Uterus (tissue), 4 donors: ENCODE measurements at places on chromosomes 5 and 9. TPM values are rescaled to one million over a fixed set of nuclear protein-coding genes. Genes with fewer than 3 reads are reported as not detected.

PCDHB13 gene
- total RNA-seq: 6.2 TPM

DNA sequence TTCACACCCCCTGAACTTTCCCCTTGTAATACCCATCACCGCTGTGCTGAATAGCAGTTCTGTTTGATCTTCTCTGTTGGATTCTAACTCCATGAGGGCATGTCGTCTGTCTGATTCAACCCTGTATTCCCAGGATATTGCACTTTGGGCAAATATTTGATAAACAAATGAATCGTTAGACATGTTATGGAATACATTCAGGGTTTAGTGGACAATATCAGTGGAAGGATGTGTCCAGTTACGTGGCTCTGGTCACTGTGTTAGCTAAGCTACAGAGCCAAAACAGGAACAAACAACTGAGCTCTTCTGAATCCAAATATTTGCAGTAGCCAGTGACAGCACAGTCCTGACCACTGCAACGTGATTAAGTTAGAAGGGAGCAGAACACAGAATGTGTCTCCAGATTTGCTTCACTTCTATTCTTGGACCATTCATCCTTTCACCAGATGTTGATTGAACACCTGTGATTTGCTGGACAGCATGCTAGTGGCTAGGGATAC lies 13.2 kb downstream of the ANGPTL2 start:
- H3K36me3 ChIP-seq: no peaks in the 10 kb centered on the region
- peak overlapping the region; percentile 36 for H3K27ac ChIP-seq
- no peak for DNase-seq
- no peak overlapping the region for H3K4me3 ChIP-seq
- H3K27me3 ChIP-seq: no peaks in the 10 kb centered on the region

GRCh38 chr5:105952875-105953274 lies 1717.9 kb downstream of the EFNA5 start:
- H3K27me3 ChIP-seq: no peaks in the 10 kb centered on the region
- DNase-seq: no peak

DNA sequence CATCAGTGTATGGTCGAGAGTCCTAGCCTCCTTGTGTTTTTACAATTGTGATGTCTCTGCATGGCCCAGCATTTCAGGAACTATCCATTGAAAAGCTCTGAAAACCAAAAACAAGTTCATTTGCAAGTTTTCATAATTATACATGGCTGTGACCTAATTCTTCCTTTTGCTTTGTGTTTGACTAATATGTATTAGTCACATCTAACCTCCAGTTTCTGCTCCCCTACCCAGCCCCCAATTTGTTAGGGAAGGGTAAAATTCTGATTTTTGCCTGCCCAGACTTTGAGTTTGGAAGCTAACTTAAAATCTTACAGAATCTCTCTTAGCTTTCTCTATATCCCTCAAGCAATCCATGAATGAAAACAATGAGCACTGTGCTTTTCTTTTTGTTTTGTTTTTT lies 128.2 kb upstream of the SEMA6A start:
- H3K4me1 ChIP-seq: no peaks in the 10 kb centered on the region
- no peaks in the 10 kb centered on the region for H3K27me3 ChIP-seq
- no peaks in the 10 kb centered on the region for H3K36me3 ChIP-seq
- no peak overlapping the region for H3K27ac ChIP-seq

DNA sequence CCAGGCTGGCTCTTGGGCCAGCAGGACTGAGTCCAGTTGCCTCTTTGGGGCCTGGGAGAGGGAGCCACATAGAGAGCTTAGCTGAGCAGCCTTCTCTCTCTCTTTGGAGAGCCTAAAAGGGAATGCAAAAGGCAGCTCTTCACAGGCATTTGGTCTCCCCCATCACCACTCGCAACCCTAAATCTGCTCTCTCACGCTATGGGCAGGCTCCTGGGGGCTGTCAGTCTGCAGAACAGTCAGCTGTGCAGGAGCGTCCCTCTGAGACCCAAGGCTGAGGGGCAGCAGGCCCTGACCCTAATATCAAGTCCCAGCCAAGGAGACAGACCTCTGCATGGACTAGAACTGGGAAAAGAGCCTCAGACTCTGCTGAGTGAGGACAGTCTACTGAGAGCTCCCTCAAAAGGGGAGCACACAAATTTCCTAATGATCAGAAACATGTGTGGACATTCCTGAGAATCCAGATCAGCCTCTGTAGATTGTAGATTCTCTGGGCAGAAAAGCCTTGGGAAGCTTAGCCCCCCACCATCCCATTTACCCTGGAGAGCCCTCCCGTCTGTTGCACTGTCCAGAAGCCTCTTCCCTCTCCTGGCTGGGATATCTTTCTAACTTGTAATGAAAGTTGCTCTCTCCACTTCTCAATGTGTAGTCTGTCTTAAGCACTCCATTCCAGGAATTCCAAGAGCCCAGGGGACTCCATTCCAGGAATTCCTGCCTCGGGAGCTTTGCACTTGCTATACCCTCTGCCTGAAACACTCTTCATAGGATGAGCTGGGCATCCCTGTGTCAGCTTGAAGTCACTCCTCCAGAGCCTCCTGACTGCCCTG lies 79.4 kb downstream of the FAM114A2 start:
- H3K4me3 ChIP-seq: no peak overlapping the region
- no peak for DNase-seq
- no peak overlapping the region for H3K27ac ChIP-seq
- H3K36me3 ChIP-seq: no peaks in the 10 kb centered on the region
- no peaks in the 10 kb centered on the region for H3K4me1 ChIP-seq

DNA sequence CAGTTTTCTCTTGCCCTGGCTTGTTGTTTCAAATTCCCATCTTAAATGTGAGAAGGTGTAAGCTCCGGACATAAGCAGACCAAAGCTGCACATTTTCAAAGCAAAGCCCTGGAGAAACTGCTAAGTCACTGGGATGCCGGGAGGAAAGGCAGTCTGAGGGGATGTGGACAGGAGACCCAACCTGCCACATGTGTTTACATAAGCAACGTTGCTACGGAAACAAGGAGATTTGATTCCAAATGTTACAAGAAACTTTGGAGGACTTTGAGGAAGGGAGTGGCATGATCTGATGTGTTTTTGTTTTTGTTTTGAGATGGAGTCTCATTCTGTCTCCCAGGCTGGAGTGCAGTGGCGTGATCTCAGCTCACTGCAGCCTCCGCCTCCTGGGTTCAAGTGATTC lies 25.7 kb upstream of the INSYN2B start:
- no peak overlapping the region for H3K4me3 ChIP-seq
- H3K4me1 ChIP-seq: no peaks in the 10 kb centered on the region
- no peak for DNase-seq
- no peaks in the 10 kb centered on the region for H3K27me3 ChIP-seq
- H3K36me3 ChIP-seq: no peaks in the 10 kb centered on the region

MARCOL gene
- not detected for total RNA-seq

DNA sequence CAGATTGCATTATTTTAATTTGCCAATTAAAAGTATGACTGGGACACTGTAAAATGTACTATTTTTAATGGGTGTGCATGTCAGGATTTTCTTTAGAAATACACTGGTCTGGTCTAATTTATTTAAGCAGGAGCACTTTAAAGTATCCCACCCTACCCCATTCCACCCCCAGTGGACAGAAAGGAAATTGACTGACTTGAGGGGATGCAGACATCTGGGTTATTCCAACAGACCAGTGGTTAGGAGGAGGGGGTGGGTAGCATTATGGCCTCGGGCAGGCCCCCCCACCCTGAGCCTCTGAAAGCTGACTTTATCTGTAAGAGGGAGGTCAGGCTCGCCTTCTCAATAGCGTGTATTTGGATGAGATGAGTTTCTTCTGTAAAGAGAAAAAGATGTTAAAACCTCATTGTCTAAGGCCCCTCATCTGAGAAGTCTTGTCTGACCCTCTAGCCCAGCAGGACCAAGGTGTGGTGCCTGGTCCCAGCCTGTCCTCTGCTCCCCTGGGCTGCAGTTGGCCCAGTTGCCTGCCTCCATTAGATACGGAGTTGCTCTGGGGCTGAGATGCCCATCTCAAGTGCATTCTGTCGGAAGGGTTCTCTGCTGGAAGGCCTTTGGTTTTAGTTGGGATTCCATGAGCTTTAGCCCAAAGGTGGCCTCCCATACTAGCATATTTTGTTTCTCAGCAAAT lies 4.4 kb downstream of the HNRNPAB start:
- H3K27ac ChIP-seq: no peak overlapping the region
- no peaks in the 10 kb centered on the region for H3K27me3 ChIP-seq
- no peaks in the 10 kb centered on the region for H3K36me3 ChIP-seq

DNA sequence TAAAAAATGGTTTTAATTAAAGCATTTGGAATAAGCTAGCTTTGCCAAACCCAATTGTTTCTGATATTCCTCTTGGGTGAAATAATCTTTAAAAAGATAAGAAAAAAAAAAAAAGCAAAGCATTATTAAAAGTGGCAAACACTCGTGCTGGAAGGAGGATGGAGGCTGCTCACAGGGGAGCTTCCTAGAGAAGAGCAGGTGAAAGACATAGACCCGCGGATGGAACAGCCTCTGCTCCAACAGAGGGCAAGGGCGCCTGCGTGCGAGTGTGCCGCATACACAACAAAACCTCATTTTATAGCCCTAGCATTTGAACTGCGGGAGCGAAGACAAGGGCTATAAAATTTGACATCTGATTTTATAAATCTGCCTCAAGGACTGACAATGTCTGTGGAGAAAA lies 33.4 kb upstream of the SLC25A51 start:
- no peak for DNase-seq
- peaks cover 10% of the 10 kb centered on the region for H3K4me1 ChIP-seq
- no peaks in the 10 kb centered on the region for H3K36me3 ChIP-seq

DNA sequence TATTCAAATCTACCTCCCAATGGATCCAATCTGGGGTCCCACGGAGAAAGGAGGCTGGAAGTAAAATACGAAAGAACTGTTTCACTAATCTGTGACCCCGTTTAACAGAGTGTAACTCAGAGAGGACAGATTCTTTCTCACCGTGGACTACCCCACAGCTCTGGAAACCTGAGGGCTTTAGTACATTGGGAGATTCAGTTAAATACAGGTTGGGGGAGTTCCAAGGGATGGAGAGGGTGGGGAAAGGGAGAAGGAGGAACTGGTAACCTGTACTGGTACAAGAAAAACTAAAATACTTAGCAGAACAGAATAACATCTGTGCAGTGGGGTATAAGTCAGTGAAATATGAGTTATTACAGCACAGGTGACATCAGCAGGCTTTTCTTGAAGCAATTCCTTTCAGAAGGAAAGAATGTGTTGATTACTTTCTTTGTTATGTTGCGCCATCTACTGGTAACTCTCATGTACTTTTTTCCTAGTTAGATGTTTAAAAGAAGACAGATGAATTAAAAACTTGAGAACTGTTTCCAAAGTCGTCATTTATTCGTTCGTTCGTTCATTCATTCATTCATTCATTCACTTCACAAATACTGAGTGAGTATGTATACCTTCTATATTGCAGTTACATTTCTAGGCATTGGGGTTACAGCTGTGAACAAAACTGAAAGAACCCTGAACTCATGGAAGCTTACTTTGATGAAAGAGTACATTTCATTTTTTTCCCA lies 30.0 kb upstream of the STOM start:
- DNase-seq: no peak
- H3K4me1 ChIP-seq: no peaks in the 10 kb centered on the region
- H3K36me3 ChIP-seq: no peaks in the 10 kb centered on the region
- no peak overlapping the region for H3K4me3 ChIP-seq
- H3K27me3 ChIP-seq: no peaks in the 10 kb centered on the region

PCDHGA3 gene
- total RNA-seq: 6.2 TPM

DNA sequence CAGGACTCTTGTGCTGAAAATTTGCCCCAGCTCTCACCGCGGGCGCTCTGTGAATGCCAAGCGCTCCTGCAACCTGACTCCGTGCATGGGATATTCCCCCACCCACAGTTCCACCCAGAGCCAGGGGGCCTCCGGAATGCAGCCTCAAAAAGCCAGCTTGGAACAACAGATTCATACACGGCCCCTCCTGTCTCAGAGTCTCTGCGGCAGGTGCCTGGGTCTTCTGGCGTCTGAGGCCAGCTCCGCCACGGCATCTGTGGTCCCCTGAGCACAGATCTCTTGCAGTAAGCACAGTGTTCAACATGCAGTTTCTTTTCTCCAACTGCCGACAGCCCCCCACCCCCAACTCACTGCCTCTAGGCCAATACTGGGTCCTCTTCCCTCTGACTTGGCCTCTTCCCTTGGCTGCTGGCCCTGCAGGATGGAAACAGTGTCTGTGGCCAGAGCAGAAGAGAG lies 355.7 kb upstream of the IRX2 start:
- H3K27me3 ChIP-seq: no peaks in the 10 kb centered on the region

CCDC180 gene
- total RNA-seq: 9.2 TPM
